ENCODE measurements at places on chromosomes 12 and 14.
A peak's percentile ranks its signal among the peaks of the same experiment; 100 is the strongest.

GRCh38 chr14:55065411-55065810, 14.0 kb downstream of the MAPK1IP1L start:
- no peak for DNase-seq

DNA sequence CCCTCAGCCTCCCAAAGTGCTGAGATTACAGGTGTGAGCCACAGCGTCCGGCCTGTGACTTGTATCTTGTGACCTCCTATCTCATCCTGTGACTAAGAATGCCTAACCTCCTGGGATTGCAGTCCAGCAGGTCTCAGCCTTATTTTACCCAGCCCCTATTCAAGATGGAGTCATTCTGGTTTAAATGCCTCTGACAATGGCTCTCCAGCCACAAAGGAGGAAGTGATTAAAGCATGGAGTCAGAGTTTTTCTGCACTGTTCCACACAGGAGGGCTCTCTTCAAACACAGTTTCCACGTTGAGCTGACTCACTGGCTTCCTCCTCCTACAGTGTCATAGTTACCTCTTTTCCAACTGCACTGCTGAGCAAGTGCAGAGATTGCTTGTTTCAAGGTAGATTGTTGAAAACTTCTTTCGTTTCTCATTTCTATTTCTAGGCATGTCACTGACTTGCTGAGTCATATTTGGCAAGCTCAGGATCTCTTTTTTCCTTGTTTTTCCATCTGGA, 383.8 kb downstream of the PCNX1 start:
- no peak for DNase-seq

- no peak for DNase-seq
Observed at GRCh38 chr14:47730296-47730695, 54.9 kb upstream of the MDGA2 start.

DNA sequence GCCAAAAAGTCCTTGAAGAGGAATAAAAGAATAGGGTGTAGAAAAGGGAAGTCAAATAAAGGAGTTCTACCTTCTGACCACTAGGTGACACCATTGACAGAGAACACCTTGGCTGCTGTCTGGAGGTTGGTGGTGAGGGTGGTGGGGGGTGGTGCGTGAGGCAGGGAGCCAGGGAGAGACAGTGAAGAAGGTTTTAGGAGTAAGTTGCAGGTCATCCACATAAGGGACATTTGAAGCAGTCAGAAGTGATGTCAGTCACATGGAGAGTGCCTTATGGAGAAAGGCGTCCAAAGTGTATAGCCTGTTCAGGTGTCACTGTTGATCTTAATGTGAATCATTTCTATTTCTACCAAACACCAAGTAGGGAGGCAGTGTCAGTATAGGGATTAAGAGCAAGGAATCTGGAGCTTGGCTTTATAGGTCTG, 279.3 kb upstream of the DDHD1 start:
- DNase-seq, result no peak

DNA sequence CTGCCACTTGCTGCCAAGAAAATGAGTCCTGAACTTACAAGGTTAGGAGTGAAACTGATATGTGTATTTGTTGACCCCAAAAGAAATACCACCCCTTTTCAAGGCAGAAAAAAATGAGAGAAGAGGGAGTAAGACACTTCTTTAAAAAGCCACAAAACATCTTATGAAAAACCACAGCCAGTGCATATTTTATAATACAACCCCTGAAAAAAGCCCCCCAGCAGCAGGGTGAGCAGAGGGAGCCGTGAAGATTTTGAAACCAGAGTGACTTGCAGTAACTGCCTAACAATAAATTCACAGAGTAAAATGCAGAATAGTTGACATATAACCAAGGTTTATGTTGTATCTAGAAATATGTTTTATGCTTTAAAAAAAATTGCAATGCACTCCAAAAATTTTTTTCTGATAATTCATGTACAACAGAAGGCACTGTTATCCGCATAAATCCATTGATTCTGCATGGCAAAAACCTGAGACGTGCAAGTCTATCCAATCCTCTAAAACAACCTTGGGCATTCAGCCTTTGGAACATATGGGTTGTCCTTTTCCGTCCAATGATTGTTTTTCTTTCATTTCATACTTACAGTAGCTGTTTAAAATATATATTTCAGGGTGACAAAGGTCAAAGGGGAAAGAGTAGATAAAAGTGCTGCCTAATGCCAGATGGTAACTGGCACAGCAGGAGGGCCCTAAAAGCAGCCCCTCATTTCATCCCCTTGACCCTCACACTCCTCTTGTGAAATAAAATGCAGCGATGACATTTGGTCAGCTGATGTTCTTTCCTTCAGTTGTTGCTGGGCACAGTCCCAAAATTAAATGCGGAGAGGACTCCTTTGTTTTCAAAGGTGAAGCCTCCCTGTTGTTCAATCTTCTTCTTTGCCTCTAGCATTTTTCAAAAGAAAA, 65.3 kb downstream of the IPO8 start:
- no peak for DNase-seq

DNA sequence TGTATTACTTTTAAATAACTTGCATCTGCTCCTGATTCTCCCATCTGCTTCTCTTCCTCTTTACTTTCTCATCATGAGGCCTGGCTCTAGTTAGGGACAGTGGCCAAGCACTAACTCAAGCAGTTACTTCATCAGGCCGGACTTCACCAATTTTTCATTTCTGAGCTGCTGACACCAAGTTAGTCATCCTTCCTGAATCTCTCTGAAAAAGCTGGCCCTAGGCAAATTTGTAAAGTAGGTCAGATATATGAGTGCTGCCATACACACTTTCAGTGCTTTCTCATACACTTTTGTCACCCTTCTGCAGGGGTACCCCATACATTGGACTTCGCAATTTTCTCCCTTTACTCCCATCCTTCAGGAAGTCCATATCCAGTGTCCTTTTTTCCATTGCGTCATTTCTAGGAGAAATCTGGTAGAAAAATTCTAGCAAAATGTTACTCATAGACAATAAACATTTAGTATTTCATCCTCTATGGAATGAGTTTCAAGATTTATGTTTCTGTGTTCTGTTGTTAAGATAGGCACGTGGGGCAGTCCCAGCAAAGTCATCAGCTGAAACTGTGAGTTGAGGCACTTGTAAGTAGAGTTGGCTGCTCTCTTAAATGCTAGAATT, 276.8 kb upstream of the TMPO start:
- DNase-seq, result no peak

DNA sequence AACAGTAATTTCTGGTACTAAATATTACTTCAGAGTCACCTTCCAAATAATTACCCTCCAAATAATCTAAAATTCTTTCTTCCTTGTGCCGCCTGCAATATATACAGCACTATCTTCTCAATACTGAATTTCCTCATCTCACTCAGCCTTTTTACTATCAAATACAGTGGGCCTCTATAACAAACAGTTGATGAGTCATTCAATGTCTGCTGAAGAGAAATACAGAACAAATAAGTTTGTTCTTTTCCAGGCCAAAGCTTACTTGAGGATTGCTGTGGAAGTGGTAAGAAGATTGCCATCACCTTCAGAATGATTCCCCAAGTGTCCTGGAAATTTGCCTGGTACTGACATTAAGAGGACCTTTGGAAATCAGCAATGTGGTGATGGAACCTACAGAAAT, 218.2 kb upstream of the ARHGAP5 start:
- no peak for DNase-seq

DNA sequence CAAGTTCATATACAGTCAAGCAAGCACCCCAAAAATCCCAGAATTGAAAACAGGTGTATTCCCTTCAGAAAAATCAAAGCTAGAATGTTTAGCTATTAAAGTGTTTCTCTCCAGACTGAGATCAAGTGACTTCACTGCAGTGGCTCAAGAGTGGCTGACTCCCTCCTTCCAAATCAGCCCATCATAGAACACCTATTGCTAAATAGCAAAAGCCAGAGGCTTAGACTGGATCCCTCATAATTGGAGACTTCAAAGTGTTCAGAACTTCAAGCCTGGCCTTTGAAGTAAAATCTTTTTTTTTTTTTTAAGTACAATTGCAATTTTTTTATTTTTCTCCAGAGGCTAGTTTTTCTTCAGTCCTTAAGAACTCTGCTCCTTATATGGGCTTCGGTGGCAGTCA, 50.0 kb upstream of the CERS5 start:
- DNase-seq, result no peak

DNA sequence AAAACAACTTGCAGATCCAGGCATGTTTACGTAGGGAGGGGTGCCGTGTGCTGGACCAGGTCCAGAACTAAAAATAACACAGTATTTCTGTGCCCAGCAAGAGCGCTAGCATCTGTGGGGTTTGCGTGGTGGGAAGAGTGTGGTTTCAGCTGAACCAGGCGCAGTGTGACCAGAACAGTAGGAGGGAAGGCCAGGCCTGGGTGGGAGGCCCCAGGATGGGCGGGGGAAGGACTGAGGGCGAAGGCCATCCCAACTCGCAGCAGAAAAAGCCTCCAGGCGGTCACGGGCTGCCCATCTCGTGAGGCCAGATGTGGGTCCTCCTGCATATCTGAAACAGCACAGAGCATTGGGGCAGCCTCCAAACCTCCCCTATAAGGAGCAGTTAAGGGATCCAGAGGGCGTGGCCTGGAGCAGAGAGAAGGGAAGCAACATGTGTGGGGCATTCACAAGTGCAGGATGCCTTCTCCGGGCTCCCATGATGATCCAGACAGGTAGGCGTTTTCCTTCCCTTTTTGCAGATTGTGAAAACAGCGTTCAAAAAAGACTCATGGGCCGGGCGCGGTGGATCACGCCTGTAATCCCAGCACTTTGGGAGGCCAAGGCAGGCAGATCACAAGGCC, 17.8 kb upstream of the CD9 start:
- DNase-seq, result no peak

- DNase-seq, result no peak
Observed at GRCh38 chr14:60510254-60510950, 1.5 kb downstream of the SIX6 start.

DNA sequence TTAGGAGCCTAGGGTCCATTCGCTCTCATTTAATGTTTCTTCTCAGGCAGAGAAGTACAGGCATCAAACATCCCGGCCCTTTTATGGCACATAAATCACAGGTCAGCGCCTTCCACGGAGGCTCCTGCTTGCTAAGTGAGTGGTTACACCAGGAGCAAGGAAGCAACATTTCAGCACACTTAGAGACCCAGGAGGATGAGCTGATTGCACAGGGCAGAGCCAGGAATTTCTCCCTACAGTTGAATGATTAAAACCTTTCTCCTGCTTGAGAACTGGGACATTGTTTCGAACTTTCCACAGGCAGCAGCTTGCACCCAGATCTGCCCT, 233.4 kb downstream of the SPTSSA start:
- no peak for DNase-seq

GRCh38 chr14:106511006-106511799, 984.8 kb downstream of the TMEM121 start:
- DNase-seq, result no peak

GRCh38 chr12:67482751-67483661, 165.5 kb upstream of the DYRK2 start:
- DNase-seq, result peak; percentile 37

GRCh38 chr12:7123806-7124522, 4.7 kb downstream of the RBP5 start:
- DNase-seq, result no peak

DNA sequence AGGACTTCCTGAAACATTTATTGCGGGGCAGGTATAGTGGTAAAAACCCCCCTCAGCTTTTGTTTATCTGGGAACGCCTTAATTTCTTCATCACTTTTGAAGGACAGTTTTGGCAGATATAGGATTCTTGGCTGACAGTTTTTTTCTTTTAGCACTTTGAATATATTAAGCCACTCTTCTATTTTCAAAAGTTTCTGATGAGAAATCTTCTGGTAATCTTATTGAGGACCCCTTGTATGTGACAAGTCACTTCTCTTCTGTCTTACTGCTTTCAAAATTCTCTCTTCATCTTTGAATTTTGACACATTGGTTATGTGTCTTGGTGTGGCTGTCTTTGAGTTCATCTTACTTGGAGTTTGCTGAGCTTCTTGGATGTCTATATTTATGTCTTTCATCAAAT, 59.1 kb downstream of the ATP23 start:
- DNase-seq, result no peak

- no peak for DNase-seq
Observed at GRCh38 chr12:91685917-91686316, 459.7 kb downstream of the BTG1 start.

Data from esophagus squamous epithelium (tissue), 5 donors.